ENCODE measurements at places on chromosomes 3 and 15. TPM values are rescaled to one million over a fixed set of nuclear protein-coding genes. Genes with fewer than 3 reads are reported as not detected.

- DNase-seq = peak; percentile 44
Observed at GRCh38 chr15:62241135-62241770, 76.2 kb upstream of the C2CD4B start.

GRCh38 chr15:27499719-27500118, 528.7 kb downstream of the GABRG3 start:
- DNase-seq = no peak

- no peak for DNase-seq
Observed at GRCh38 chr15:60568301-60568742, 89.4 kb upstream of the ICE2 start.

GRCh38 chr15:85380812-85381642, 624 bp downstream of the AKAP13 start:
- DNase-seq = peak; percentile 18

GRCh38 chr15:33328106-33328505, 17.3 kb downstream of the RYR3 start:
- no peak for DNase-seq

GRCh38 chr3:66037330-66037985, 1.3 kb downstream of the MAGI1 start:
- no peak for DNase-seq

DNA sequence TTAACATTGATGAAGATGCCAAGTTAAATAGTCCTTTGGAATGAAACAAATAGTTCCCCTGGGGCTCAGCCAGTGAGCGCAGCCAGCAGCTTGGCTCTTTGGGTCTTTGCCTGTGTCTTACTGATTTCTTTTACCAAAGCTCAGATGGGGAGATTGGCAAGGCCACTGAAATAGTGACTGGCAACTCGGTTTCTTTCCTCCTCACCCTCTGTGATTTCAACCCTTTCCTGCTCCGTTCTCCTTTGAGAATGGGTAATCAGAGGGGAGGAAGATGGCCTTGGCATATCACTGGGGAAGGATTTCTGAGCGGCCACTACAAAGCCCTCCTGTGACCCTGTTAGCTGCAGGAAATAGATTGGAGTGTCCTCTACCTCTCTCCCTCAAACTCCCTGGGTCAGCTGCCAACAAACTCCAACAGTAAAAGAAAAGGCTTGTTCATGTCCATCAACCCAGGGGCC, 337.1 kb upstream of the LRRFIP2 start:
- DNase-seq = no peak

DNA sequence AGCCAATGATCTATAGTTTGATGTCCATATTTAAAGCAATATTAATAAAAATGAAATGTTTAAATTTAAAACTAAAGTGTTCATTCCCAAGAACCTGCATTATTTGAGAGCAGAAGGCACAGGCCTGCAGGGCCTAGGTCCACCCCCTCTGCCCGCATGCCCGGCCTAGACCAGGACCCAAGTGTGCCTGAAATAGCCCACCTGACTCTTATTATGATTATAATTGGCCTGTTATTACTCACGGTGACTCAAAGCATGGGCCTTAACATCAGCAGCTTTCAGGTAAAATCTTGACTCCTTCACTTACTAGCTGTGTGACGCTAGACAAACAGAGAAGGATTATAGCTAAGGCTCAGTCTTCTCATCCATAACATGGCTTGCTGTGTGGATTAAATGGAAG, 128.8 kb downstream of the PLCL2 start:
- no peak for DNase-seq

GRCh38 chr3:16119887-16120286, 54.6 kb upstream of the GALNT15 start:
- DNase-seq = no peak

GRCh38 chr3:71380096-71380495, 203.4 kb downstream of the FOXP1 start:
- peak; percentile 22 for DNase-seq

- no peak for DNase-seq
Observed at GRCh38 chr15:48710952-48711495, 65.5 kb upstream of the FBN1 start.

DNA sequence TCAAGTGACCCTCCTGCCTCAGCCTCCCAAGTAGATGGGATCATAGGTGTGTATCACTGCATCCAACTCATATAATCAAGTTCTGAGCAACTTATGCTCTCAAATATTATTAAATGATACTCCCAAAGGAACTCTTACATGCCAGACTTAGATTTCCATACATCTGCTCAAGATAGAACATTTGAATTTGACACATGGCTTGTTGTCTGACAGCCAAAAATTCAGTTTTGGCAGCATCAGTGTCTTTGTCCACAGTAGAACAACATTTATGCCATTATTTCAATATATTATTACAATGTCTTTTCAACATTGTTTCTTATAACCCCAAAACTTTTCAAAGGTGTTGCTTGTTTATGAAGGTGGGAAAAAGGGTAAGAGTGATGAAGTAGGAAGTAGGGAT, 116.2 kb downstream of the SUCNR1 start:
- DNase-seq = no peak

DNA sequence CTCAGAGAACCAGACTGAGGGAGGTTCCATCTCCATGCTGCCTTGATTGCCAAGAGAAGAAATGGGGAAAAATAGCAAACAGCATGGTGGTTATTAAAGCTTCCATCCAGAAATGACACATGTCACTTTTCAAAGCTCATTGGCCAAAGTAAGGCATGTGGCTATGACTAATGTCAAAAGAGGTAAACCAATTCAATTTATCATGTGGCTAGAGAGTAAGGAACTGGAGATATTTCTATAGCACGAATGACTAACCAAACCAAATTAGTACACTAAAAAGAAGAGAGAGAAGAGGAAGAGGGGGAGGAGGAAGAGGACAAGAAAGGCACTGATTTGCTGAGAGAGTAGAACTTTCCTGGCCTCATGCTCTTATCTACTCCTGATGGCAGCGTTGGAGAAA, 115.2 kb upstream of the SLC6A11 start:
- DNase-seq = no peak

DNA sequence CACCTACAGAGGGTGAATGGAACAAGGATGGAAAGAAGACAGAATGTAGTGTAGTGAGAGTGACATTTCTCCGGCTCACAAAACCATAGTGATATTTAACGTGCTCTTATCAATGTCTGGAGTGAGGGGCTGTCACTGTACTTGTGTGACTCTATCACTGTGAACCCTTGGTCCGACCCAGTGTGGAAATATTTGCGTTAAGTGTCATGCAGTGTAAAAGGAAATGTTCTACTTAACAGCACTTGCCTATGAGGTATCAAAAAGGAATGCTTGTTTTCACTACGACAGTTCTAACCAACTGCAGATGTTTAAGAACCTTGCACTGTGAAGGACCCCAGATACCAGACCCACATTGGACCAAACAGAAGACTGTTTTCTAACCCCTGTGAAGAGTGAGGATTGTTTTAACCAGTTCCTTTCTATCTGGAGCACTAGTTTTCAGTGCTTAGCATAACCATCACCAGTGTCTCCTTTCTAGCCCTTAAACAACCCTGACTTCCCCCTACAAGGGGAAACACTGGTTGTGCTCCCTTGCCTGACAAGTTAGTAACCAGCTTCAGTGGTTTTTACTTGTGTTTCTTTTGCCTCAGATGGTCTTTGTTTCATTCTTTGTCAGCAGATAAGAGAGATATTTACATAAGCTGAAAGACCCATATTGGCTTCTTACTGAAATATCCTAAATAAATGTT, 144.7 kb upstream of the ABHD17C start:
- no peak for DNase-seq

DNA sequence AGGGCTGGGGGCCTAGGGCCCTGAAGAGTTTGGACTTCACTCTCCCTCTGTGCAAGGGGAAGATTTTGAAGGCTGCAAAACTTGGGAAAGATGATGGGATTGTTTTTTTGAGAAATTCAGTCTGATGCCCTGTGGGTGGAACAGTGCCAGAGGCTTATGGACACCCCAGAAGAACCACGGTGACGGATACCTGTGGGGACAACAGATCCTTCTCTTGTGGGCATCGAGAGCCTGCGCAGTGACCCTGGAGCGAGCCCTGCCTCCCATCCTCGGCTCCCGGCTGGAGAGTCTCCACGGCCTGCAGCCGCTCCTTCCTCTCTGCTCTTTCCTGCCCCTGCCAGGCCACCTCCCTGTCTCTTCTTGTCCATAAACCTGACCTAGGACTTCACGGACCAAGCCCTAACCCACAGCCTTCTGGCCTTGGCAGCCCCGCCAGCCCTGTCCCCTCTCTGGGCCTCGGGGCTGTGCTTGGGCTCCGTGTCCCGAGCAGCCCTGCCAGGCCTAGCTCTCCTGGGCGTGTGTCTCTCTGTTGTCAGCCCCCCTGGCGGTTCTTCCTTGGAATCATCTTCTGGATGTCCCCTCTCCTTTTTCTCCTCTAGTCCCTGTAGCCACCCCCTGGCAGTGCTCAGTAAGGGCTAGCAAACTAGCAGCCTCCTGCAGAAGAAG, 98.4 kb downstream of the VGLL4 start:
- no peak for DNase-seq

DNA sequence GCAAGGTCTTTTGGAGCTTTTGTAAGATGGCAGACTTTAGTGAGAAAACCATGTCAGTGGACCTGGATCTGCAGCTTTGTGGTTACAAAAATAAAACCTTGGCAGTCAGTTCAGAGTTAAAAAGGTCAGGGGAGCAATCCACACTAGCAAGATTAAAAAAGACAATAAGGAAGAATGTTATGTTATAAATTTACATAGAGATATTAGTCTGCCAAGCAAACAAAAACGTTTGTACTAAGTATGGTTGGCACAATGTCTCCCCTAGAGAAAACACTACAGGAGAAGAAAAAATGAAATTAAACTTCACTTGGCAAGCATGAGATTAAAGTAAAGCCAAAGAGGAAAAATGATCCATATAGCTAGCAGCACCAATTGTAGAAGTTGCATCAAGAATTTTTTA, 205.0 kb downstream of the LSAMP start:
- no peak for DNase-seq

- no peak for DNase-seq
Observed at GRCh38 chr15:59828861-59829260, 139.7 kb upstream of the BNIP2 start.

- no peak for DNase-seq
Observed at GRCh38 chr3:37609181-37610110, 252.2 kb upstream of the CTDSPL start.

LMAN1L gene
- total RNA-seq = not detected

BFSP2 gene
- total RNA-seq = 0.40 TPM

ZNF80 gene
- total RNA-seq = 0.11 TPM

ISL2 gene
- total RNA-seq = 0.11 TPM

Data from SK-MEL-5 (cell line).